Kasumi-1 (cell line): ENCODE measurements at places on chromosomes 4 and X.

DNA sequence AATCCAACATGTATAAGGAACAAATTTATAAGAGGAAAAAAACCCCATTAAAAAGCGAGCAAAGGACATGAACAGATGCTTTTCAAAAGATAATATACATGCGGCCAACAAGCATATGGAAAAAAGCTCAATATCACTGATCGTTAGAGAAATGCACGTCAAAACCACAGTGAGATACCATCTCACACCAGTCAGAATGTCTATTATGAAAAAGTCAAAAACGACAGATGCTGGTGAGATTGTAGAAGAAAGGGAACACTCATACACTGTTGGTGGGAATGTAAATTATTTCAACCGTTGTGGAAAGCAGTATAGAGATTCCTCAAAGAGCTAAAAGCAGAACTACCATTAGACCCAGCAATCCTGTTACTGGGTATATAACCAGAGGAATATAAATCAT is 465.4 kb downstream of the TMA16 start:
- no peak for DNase-seq

DNA sequence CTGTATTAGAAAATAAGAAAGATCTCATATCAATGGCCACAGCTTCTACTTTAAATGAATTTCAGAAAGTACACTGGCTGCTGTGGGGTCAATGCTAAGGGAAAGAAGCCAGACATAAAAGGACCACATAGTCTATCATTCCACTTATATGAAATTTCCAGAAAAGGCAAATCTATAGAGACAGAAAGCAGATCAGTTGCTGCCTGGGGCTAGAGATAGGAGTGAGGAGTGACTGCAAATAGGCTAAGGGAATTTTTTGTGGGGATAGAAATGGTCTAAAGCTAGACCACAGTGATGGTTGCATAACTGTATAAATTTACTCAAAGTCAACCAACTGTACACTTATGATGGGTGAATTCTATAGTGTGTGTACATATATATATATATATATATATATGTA is 8.3 kb downstream of the GAB3 start:
- no peak for DNase-seq

GRCh38 chrX:40152741-40153344 is 55.1 kb upstream of the BCOR start:
- no peak for DNase-seq

- no peak for DNase-seq
Measured at GRCh38 chr4:7213807-7214206, 21.5 kb downstream of the SORCS2 start.

GRCh38 chrX:109511113-109511512 is 25.5 kb upstream of the NXT2 start:
- DNase-seq: no peak

- DNase-seq: peak; percentile 82
Measured at GRCh38 chr4:119041951-119042560, 93.6 kb upstream of the MYOZ2 start.

DNA sequence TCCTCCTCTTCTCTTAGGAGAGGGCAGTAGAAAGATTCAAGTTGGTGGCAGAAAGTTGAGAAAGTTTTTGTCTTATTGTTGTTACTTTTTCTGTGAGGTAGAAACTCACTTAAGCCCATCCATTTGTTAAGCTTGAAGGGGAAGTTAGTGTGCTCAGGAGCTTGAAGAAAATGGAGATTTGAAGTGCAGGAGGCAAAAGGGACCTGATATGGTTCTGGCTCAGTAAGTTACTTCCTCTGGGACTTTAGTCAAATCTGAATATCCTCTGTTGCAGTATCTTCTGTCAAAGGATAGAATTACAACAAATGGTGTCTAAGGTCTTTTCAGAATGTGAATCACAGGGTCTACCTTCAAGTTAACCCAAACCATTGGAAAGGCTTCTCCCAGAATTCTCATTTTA is 46.2 kb downstream of the CXCL13 start:
- no peak for DNase-seq

DNA sequence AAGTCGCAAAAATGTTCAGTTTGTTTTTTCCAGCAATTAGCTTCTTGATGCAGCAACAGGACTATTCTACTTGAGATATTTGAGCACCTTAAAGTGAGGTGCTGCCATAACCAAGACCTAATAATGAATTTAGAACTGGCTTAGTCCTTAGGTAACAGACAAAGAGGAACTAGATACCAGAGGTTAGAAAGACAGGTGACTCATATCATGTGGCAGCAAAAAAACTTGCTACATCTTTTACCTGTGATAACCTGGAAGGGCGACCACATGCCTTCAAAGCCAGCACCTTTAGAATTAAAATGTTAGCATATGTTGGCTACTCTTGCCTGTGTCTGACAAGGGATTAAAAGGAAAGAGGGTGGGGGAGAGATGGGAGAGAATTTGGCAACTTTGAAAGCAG is 90.4 kb downstream of the ARHGAP6 start:
- no peak for DNase-seq

GRCh38 chr4:56859841-56860240 is 38.3 kb upstream of the SPINK2 start:
- DNase-seq: no peak

DNA sequence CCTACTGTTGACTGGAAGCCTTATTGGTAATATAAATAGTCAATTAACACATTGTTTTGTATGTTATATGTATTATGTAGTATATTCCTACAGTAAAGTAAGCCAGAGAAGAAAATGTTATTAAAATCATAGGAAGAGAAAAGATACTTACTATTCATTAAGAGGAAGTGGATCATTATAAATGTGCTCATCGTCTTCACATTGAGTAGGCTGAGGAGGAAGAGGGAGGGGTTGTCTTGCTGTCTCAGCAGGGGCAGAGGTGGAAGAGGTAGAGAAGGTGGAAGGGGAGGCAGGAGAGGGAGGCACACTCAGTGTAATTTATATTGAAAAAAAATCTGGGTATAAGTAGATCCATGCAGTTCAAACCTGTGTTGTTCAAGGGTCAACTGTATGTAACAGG is 10.6 kb downstream of the CDKL5 start:
- DNase-seq: no peak

GRCh38 chr4:143251348-143251747 is 66.6 kb downstream of the USP38 start:
- DNase-seq: no peak

DNA sequence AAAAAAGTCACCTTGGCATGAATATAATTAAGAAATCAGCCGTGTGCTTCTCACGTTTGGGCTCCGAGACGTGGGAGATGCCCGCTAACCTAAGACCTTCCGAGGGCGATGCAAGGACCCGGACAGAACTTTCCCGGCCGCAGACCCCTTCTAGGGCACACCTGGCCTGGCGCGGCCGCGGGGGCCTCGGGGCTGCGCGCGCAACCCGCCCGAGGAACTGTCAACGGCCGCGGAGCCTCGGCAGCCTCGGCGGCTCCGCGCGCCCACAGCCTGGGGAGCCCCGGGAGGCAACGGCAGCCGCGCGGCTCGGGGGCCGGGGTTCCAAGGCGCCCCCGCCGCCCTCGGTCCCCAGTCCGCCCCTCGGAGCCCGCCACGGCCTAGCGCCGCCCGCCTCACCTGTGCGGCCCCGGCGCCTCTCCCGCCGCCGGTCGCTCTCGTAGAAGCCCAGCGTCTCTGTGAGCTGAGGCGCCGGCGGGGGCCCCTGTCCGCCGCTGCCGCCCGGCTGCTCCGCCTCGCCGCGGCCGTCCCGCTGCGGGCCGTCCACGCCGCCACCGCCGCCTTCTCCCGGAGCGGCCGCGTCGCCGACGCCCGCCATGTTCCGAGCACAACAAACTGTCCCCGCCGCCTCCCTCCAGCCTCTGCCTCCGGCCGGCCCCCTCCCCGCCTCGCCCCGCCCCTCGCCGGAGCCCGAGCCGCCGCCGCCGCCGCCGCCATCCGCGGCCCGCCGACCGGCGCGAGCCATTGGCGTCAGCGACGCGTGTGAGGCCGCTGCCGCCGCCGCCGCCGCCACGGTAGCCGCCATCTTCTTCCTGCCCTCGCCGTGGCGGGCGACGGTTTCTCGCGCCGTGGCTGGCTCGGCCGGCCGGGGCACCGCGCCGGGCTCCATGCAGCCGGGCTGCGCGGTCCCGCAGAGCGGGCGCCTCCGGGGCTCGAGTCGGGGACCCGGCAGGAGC is at the start of gene TAPT1:
TSS of gene TAPT1 (minus strand) at position 609 of the 953 bp plus-strand sequence. CDS start at position 595, 14 bp downstream.
- peak; percentile 60 for DNase-seq

DNA sequence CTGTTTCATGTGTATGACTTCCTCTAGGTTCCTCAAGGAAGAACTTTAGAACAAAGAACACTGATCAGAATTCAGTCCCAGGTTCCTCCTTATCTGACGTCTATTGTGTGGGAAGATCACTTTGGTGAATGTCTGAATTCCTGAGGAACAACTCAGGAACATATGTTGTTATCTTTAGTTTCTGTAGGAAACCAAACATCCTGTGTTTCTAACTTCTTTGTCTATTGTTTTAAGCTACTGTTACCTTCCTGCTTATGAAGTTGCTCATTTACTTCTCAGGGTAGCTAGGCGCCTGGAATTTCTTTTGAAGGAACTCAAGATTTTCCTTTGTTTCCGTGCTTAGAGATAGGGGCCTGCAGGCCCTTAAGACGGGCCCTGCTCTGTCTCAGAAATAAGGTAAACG is 46.2 kb downstream of the MAGEB5 start:
- no peak for DNase-seq

- DNase-seq: no peak
Measured at GRCh38 chr4:189443341-189443740, 497.3 kb upstream of the FRG1 start.

DNA sequence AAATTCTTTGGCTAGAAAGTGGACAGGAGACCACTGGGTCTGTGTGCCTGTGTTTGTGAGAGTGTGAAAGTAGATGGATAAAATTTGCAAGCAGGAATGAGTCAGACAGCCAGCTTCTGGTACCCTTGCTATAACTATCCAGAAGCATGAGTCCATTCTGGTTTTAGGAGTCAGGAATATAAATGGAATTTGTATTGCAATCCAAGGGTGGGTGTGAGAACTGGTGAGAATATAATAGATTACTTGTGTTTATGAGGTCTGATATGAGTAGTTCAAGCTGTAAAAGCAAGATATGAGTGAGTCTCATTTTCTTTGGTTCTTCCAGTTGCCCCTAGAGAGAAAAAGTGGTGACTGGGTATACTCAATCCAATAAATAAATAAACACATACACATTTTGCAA is 212.7 kb upstream of the TAPT1 start:
- no peak for DNase-seq

DNA sequence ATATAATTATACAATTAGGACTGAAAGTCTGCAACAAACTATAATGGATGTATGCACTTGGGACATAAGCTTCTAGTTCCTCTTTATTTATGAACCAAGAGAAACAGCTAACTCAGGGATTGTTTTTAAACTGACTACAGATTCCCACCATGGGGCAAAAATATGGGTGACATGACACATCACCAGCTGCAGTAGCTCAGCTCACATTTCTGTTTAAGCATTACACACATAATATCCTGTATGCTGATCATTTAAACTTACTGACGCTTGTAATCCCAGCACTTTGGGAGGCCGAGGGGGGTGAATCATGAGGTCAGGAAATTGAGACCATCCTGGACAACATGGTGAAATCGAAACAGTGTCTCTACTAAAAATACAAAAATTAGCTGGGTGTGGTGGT is 11.5 kb downstream of the FGB start:
- no peak for DNase-seq

GRCh38 chr4:152512483-152512882 is 23.4 kb downstream of the FBXW7 start:
- DNase-seq: no peak

DNA sequence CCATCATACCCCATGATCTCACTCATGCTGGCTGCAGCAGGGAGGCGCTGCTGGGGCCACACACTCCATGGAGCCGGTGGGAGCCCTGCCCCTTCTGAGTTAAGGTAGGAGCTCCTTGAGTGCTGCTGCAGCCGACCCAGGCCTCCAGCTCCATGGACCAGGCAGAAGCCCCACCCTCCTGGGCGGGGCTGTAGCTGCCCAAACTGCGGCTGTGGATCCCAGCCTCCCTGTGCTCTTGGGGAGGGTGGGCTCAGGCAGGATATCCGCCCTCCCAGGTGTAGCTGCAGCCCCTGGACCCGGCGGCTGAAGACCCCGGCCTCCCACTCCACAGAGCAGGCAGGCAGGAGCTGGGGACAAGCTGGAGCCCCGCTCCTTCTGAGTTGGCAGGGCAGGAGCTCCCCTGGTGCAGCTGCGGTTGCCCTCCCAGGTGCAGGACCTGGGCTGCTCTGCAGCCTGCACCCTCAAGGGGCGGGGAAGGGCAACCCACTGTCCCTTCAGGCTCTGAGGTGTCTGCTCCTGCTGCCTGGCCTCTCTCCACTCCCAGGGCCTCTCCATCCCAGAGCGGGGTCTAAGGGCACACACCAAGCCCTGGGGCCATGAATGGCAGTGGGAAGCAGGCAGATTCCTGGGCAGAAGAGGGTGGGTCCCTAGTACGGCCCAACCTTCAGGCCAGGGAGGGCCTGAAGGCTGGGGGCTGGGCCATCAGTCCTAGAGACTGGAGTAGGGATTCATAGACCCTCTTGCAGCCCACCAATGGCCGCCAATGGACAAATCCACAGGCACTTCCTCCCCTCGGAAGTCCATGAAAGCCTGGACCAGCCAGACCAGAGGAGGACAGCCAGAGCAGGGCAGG is 466.1 kb downstream of the DTHD1 start:
- no peak for DNase-seq
